ENCODE measurements at places on chromosomes 4 and X. TPM values are rescaled to one million over a fixed set of nuclear protein-coding genes. Genes with fewer than 3 reads are reported as not detected.

DNA sequence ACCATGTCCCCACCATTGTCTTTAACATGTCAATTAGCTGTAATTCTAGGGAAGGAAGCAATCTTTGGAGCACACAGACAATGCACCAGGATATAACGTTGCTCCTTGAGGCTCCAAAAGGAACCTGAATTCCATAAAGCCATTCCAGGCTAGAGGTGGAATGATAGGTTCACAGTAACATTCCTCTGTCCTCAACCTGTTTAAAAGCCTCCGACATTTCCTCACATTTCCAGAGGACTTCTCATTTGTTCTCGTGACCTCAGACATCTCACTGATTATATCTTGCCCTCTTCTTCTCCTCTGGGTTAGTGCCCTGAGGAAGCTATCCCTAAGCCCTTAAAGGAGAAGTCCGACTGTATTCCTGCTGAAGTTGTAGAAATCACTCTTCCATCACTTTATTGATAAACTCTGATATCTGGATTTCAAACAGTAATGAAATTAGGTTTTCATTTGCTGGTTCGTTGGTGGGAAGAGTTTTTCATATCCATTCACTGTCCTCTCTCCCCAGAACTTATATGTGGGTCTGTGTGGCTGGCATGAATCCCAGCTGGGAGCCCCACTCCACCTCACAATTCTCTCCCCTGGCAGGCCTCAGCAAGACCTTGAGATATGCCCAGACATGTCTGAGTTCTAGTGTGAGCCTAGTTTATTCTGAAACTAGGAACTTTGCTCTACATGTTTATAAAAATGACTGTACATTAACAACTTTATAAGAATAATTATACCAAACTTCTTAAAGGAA lies 44.2 kb upstream of the PRSS12 start:
- H3K27me3 ChIP-seq = no peaks in the 10 kb centered on the region
- no peak for DNase-seq
- H3K27ac ChIP-seq = no peak overlapping the region
- H3K4me1 ChIP-seq = no peaks in the 10 kb centered on the region

- peak; percentile 4 for DNase-seq
- no peak overlapping the region for H3K27ac ChIP-seq
- H3K27me3 ChIP-seq = peaks cover 46% of the 10 kb centered on the region
- H3K4me3 ChIP-seq = peak overlapping the region; percentile 79
These were observed 497 bp downstream of the HPGD start for GRCh38 chr4:174521800-174522182.

- no peaks in the 10 kb centered on the region for H3K36me3 ChIP-seq
- no peak for DNase-seq
- no peak overlapping the region for H3K4me3 ChIP-seq
These were observed 107.3 kb upstream of the PABPC4L start for GRCh38 chr4:134308910-134309309.

- no peaks in the 10 kb centered on the region for H3K27me3 ChIP-seq
- no peak overlapping the region for H3K4me3 ChIP-seq
- no peaks in the 10 kb centered on the region for H3K4me1 ChIP-seq
- H3K27ac ChIP-seq = no peak overlapping the region
These were observed 50.0 kb downstream of the LUZP4 start for GRCh38 chrX:115339441-115340025.

- H3K27ac ChIP-seq = no peak overlapping the region
- peaks cover 67% of the 10 kb centered on the region for H3K36me3 ChIP-seq
- no peak for DNase-seq
- no peaks in the 10 kb centered on the region for H3K27me3 ChIP-seq
- H3K4me1 ChIP-seq = no peaks in the 10 kb centered on the region
These were observed 31.0 kb downstream of the TMEM131L start for GRCh38 chr4:153497091-153497531.

GRCh38 chr4:128583753-128584712 lies 225.5 kb upstream of the JADE1 start:
- no peak overlapping the region for H3K27ac ChIP-seq
- H3K27me3 ChIP-seq = no peaks in the 10 kb centered on the region
- no peaks in the 10 kb centered on the region for H3K36me3 ChIP-seq
- no peak overlapping the region for H3K4me3 ChIP-seq
- H3K4me1 ChIP-seq = no peaks in the 10 kb centered on the region
- no peak for DNase-seq

GRCh38 chr4:54109241-54110018 lies 9.5 kb downstream of the GSX2 start:
- peaks cover 13% of the 10 kb centered on the region for H3K4me1 ChIP-seq
- no peak for DNase-seq
- no peak overlapping the region for H3K27ac ChIP-seq
- H3K36me3 ChIP-seq = no peaks in the 10 kb centered on the region

- no peak for DNase-seq
- peaks cover 16% of the 10 kb centered on the region for H3K36me3 ChIP-seq
- H3K27me3 ChIP-seq = no peaks in the 10 kb centered on the region
- peak overlapping the region; percentile 89 for H3K4me3 ChIP-seq
These were observed 540 bp downstream of the ZNF721 start for GRCh38 chr4:498328-498904.

- no peaks in the 10 kb centered on the region for H3K4me1 ChIP-seq
- no peaks in the 10 kb centered on the region for H3K27me3 ChIP-seq
- H3K4me3 ChIP-seq = no peak overlapping the region
These were observed 77.6 kb upstream of the ITM2A start for GRCh38 chrX:79444694-79445210.

GRCh38 chr4:147793569-147794313 lies 61.9 kb downstream of the ARHGAP10 start:
- no peak overlapping the region for H3K4me3 ChIP-seq
- no peak overlapping the region for H3K27ac ChIP-seq
- DNase-seq = no peak
- H3K36me3 ChIP-seq = no peaks in the 10 kb centered on the region
- H3K27me3 ChIP-seq = no peaks in the 10 kb centered on the region

GRCh38 chr4:54228961-54229501 lies at the start of gene PDGFRA:
Gene PDGFRA (plus strand): TSS chr4:54229293. CDS start chr4:54258769, 29,476 bp downstream.
- peaks cover 78% of the 10 kb centered on the region for H3K27me3 ChIP-seq
- no peak within 1 kb of the TSS for H3K4me3 ChIP-seq

DNA sequence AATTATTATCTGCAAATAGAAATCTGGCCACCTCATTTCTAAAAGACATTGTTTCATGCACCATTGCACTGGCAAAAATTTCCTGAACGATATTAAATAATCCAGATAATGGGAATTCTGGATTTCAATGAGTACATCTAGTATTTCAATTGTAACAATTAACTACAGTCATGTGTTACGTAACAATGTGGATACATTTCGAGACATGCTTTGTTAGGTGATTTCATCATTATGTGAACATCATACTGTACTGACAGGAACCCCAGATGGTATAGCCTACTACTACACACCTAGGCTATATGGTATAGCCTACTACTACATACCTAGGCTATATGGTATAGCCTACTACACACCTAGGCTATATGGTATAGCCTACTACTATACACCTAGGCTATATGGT lies 14.8 kb downstream of the LAMTOR3 start:
- H3K27ac ChIP-seq = no peak overlapping the region
- DNase-seq = no peak
- H3K4me1 ChIP-seq = peaks cover 2% of the 10 kb centered on the region
- peaks cover 92% of the 10 kb centered on the region for H3K36me3 ChIP-seq
- H3K27me3 ChIP-seq = no peaks in the 10 kb centered on the region

- no peak overlapping the region for H3K27ac ChIP-seq
- no peak overlapping the region for H3K4me3 ChIP-seq
- H3K4me1 ChIP-seq = no peaks in the 10 kb centered on the region
- no peak for DNase-seq
These were observed 169.5 kb downstream of the GLRA2 start for GRCh38 chrX:14698790-14699189.

- no peaks in the 10 kb centered on the region for H3K36me3 ChIP-seq
- H3K27ac ChIP-seq = peak overlapping the region; percentile 76
- DNase-seq = peak; percentile 88
- no peak overlapping the region for H3K4me3 ChIP-seq
- peaks cover 88% of the 10 kb centered on the region for H3K4me1 ChIP-seq
- no peaks in the 10 kb centered on the region for H3K27me3 ChIP-seq
These were observed 9.9 kb downstream of the FAM200B start for GRCh38 chr4:15691346-15692135.

- no peak for DNase-seq
- H3K4me3 ChIP-seq = no peak overlapping the region
- H3K27me3 ChIP-seq = no peaks in the 10 kb centered on the region
- no peaks in the 10 kb centered on the region for H3K36me3 ChIP-seq
- no peak overlapping the region for H3K27ac ChIP-seq
- no peaks in the 10 kb centered on the region for H3K4me1 ChIP-seq
These were observed 287.4 kb downstream of the SMARCA1 start for GRCh38 chrX:129235903-129236302.

- no peaks in the 10 kb centered on the region for H3K27me3 ChIP-seq
- H3K36me3 ChIP-seq = no peaks in the 10 kb centered on the region
- H3K4me3 ChIP-seq = no peak within 1 kb of the TSS
- no peak for DNase-seq
- H3K27ac ChIP-seq = no peak within 1 kb of the TSS
- no peaks in the 10 kb centered on the region for H3K4me1 ChIP-seq
These were observed at the start of gene CLDN24 for GRCh38 chr4:183322326-183322725. Gene CLDN24 (minus strand): TSS chr4:183322426. CDS start chr4:183322426, 0 bp downstream.

- H3K4me3 ChIP-seq = no peak overlapping the region
- no peaks in the 10 kb centered on the region for H3K27me3 ChIP-seq
- no peaks in the 10 kb centered on the region for H3K4me1 ChIP-seq
- DNase-seq = no peak
- no peak overlapping the region for H3K27ac ChIP-seq
These were observed 182.1 kb upstream of the SMIM31 start for GRCh38 chr4:164571593-164572390.

DNA sequence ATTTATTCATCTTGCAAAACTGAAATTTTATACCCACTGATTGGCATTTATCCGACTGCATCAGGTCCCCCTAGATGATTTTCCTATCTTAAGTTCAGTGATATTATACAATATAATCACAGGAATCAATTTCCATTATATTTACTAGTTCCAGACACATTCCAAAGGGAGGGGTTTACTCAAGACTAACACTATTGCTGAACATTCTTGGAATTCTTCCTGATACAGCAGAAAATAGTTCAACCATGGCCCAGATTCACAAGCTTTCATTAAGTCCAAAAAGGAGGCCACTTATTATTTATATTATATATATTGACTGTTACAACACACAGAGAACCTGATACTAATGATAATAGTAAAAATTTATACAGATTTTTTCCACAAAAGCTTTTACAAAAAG lies 2353.6 kb downstream of the PCDH7 start:
- no peaks in the 10 kb centered on the region for H3K27me3 ChIP-seq
- H3K4me1 ChIP-seq = no peaks in the 10 kb centered on the region
- H3K36me3 ChIP-seq = no peaks in the 10 kb centered on the region

GRCh38 chr4:39469429-39470077 lies 10.7 kb downstream of the LIAS start:
- peaks cover 10% of the 10 kb centered on the region for H3K4me1 ChIP-seq
- H3K27ac ChIP-seq = no peak overlapping the region
- H3K4me3 ChIP-seq = peak overlapping the region; percentile 27
- peaks cover 49% of the 10 kb centered on the region for H3K36me3 ChIP-seq

- peak within 1 kb of the TSS; percentile 81 for H3K4me3 ChIP-seq
- no peaks in the 10 kb centered on the region for H3K36me3 ChIP-seq
- peaks cover 12% of the 10 kb centered on the region for H3K4me1 ChIP-seq
- DNase-seq = peak; percentile 60
- no peaks in the 10 kb centered on the region for H3K27me3 ChIP-seq
These were observed at the start of gene BANK1 for GRCh38 chr4:101790521-101791181. Gene BANK1 (plus strand): TSS chr4:101790730. CDS start chr4:101790881, 151 bp downstream.

- no peak for DNase-seq
- H3K4me1 ChIP-seq = no peaks in the 10 kb centered on the region
- H3K27me3 ChIP-seq = no peaks in the 10 kb centered on the region
These were observed 3.7 kb upstream of the IL13RA2 start for GRCh38 chrX:115021121-115021520.

DNA sequence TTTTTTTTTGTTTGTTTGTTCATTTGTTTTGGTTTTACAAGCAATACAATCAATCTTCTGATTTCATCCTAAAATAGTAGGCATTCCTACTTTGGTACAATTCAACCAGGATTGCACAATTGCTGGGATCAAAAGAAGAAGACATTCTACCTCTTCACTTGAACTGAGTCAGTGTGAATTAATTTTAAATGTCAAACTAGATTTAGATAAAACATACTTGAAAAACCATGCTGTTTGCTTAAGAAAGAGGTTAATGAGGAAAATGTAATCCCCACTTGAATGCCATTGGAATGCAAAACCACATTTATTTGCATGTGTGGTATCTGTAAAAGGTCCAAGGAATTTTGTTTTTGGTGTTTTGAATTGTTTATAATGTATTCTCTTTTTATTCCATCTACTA lies 40.5 kb downstream of the HAND2 start:
- no peak for DNase-seq
- no peak overlapping the region for H3K27ac ChIP-seq
- no peaks in the 10 kb centered on the region for H3K36me3 ChIP-seq
- peaks cover 2% of the 10 kb centered on the region for H3K27me3 ChIP-seq
- H3K4me1 ChIP-seq = peaks cover 25% of the 10 kb centered on the region

GRCh38 chr4:153020457-153020856 lies 84.3 kb downstream of the FHDC1 start:
- H3K27ac ChIP-seq = no peak overlapping the region
- H3K36me3 ChIP-seq = no peaks in the 10 kb centered on the region
- no peak overlapping the region for H3K4me3 ChIP-seq
- H3K27me3 ChIP-seq = no peaks in the 10 kb centered on the region
- DNase-seq = no peak

The AMER1 gene
- polyA plus RNA-seq = 0.02 TPM

The TLR3 gene
- polyA plus RNA-seq = not detected

The EFHC2 gene
- not detected for polyA plus RNA-seq

The RBMX2 gene
- 15.0 TPM for polyA plus RNA-seq

The ZNF41 gene
- 3.1 TPM for polyA plus RNA-seq

The NUP62CL gene
- not detected for polyA plus RNA-seq

The PAGE4 gene
- not detected for polyA plus RNA-seq

The AREG gene
- polyA plus RNA-seq = 9.2 TPM

The HSFX4 gene
- polyA plus RNA-seq = not detected

The SMIM31 gene
- not detected for polyA plus RNA-seq

The CYP2U1 gene
- polyA plus RNA-seq = 0.61 TPM

The CORIN gene
- not detected for polyA plus RNA-seq

Measured in CD14-positive monocyte (primary cell).